ENCODE measurements at places on chromosomes 4 and X.

DNA sequence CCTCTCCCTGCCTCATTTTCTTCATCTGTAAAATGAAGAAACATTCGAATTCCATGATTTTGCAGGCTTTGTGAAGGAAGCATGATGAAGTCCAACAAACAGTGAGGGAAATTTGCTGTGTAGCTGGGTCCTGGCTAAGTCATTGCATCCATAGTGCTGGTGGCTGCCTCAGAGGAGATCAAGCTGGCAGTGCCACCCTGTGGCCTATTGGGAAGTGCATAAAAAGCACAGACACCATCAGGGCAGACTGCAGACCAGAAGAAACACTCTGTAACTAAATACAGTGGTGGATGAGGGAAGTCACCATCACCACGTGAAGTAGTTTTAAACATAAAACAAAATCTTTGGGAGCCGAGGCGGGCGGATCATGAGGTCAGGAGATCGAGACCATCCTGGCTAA is 40.7 kb upstream of the DDX3X start:
- peak; percentile 42 for DNase-seq

GRCh38 chrX:20567108-20567507 is 300.4 kb upstream of the RPS6KA3 start:
- no peak for DNase-seq

DNA sequence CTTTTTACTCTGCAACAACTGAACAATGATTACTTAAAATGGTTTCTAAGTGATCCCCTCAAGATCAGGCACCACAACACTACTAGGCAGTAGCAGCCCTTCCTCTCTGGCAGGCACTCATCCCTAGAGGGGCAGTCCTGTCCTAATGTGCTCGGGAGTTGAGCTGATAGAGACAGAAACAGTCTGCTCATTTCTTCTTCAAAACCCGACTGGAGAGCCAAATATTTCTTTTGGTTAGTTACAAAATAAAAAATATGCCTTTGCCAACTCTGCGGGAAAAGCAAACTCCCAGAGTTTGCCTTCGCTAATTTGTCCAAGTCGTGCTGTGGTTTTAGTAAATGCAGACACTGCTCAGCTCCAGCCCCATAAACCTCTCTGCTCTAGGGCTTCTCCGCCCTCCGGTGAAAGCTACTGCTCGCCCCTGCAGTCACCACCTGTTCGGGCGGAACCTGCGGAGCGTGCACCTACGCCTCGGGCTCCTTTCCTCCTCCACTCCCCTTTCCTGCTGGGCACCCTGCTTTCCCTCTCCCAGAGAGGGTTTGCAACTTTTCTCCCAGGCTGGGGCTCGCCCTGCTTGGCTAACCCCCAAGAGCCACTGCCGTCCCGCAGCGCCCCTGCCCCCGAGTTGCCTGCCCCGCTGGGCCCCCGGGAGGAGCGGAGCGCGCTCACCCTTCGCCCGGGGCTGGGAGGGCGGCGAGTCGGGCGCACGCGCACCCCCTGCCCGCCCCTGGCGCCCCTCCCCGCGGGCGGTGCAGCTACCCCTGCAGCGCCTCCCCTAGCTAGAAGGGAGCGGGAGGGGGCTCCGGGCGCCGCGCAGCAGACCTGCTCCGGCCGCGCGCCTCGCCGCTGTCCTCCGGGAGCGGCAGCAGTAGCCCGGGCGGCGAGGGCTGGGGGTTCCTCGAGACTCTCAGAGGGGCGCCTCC is at the start of gene NPNT:
Gene NPNT (plus strand): TSS at position 812 of the 923 bp plus-strand sequence. CDS start 182 bp downstream, outside the sequence.
- DNase-seq: no peak

DNA sequence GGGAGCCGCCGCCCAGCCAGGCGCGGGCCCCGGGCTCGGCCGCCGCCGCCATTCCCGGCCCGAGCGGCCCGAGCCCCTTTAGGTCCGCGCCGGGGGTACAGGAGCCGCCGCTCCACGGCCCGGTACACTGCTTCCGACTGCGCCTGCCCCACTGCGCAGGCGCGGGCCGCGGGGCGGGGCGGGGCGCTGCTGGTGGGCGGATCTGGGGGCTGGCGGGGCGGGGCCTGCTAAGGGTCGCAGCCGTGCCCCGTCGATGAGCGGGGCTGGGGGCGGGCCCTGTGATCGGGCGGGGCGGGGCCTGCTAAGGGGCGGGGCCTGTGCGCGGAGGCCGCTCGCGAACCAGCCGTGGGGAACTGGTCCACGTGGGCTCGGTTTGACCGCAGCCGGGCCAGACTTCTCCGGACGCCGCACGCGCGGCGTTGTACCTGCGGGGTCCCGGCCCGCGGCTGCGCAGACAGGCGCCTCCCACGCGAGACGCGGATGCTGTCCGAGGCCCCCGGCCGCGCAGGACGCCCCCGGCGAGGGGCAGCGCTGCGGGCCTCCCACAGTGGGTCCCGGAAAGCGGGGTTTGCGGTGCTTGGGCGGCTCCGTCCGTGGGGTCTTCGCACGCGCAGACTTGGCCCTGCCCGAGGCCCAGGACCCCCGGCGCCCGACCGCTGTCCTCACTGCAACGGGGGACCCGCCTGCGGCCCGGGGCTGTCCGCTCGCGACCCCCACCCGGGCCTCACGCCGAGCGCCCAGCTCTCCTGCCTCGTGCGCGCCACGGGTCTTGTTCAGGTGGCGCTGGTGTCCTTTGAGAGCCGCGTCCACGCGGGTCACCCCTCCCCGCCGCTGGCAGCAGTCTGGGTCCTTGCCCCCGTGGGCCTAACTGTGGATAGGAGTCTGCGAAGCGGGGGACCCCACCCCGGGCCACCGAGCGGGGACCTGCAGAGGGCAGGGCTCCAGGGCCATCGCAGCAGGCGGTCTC is at the start of gene DGKQ:
Gene DGKQ (minus strand): TSS at position 139 of the 967 bp plus-strand sequence. CDS start 87 bp downstream, at position 52.
- peak; percentile 85 for DNase-seq

GRCh38 chr4:154566639-154567204 is 3.9 kb downstream of the FGB start:
- DNase-seq: no peak

DNA sequence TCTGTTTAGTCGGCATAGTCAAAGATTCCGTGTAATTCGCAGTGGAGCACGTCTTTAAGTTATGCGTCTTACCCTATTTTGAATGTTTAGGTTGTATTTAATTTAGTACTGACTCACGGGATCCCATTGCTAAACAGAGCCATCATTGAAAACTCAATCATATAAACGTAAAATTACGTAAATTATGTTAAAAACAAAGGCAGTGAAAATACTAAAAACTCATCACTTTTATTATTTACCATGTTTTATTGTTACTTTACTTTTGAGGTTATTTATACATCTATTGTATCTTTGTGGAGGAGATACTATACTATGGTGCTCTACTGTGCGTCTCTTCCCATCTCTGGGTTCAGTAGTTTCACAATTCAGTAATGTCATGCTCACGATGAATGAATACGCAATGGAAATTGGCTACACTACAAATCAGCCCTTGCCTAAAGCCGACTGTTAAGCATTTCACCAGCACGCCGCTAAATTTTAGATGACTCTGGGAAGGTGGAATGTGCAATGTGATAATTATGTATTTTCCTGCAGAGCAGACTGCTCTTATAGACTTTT is 944 bp downstream of the FUNDC2 start:
- DNase-seq: no peak

DNA sequence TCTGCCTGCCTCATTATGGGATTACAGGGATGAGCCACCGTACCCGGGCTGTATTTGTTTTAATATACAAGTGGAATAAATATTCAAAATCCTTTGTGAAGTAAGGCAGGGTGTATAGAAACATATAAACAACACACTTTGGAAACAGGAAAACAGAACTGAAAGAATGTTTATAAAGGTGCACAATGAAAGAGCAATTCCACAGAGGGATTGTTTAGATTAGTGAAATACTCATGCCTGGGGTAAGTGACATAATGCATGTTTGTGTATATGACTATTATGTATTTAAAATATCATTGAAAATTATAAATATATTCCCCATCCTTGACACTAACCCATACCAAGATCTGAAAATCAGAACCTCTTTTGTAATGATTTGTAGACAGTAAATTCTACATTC is 45.0 kb upstream of the NR3C2 start:
- no peak for DNase-seq

DNA sequence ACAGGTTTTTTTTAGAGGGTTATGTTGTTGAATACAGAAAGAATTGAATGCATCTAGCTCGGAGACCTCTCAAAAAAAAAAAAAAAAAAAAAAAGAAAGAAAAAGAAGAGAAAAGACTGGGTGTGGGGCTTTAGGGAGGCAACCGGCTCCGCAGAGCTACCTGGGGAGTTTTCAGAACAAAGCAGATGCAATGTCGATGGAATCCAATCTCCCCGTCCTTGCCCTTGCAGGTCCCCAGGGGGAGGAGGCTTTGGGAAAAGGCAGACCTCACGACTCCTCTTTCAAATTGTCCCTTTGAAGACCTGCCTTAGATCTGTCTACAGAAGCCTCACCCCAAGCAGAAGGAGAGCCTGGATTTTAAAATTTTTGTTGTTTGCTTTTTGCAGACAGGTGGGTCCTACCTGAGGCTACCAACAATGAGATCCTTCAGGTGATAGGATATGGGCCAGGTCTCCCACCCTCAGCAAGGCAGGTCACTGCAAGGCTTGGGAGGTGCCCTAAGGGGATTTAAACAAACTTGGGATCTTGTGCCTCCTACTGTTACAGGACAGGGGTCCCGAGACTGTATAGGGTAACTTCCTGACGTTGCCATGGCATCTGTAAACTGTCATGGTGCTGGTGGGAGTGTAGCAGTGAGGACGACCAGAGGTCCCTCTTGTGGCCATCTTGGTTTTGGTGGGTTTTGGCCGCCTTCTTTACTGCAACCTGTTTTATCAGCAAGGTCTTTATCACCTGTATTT is 75.2 kb upstream of the PRKX start:
- DNase-seq: no peak

GRCh38 chrX:84993150-84993549 is 10.5 kb upstream of the APOOL start:
- no peak for DNase-seq

DNA sequence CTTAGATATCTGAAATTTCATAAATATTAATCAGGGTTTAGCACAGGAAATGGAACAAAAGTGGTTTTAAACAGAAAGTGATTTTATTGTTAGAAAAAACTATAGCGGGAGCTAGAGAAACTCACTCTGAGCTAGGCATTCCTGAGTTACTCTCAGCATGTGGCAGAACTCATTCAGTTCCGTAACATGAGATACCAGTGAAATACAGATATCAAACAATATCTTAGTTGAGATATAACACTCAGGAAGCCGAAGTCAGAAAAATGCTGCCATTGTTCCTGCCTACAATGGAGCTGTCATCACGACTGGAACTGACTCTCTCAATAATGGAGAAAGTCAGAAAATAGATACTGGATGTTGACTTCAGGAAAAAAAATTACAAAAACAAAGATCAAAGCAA is 1428.7 kb downstream of the PCDH18 start:
- no peak for DNase-seq

DNA sequence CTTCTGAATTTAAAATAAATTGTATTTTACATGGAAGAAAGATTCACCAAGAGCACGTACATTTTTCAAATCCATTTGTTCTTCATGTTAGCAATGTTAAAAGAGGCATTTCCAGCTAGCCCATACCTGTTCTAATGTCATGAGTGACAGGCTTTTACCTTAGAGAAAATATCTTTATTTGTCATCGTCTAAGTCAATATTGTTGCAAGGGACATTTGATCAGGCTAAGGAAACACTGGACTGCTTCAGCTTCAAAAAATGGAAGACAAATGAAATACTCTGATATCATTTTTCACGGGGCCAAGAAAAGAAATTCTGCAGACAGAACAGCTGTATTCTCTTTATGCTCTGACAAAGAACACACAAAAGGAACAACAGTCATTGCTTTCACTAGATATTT is 207.7 kb downstream of the RCHY1 start:
- no peak for DNase-seq

- DNase-seq: no peak
Observed at GRCh38 chrX:136353526-136354093, 52.8 kb downstream of the ADGRG4 start.

DNA sequence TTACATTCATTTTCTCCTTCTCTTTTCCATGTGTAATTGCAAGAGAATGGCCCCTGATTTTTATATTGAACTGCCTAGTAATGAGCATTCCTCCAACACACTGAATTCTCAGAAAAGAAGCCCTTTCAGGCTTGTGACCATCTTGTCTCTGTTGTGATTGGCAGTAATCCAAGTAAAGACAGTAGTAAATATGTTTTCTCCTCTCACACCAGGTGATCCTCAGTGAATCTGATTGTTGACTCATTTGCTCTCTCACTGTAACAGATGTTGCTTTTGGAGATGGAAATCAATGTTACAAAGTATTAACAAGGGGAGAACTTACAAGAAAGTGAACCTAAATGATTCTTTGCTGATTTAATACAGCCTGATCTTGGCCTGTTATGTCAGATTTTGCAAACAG is 271.0 kb downstream of the AFF2 start:
- no peak for DNase-seq

DNA sequence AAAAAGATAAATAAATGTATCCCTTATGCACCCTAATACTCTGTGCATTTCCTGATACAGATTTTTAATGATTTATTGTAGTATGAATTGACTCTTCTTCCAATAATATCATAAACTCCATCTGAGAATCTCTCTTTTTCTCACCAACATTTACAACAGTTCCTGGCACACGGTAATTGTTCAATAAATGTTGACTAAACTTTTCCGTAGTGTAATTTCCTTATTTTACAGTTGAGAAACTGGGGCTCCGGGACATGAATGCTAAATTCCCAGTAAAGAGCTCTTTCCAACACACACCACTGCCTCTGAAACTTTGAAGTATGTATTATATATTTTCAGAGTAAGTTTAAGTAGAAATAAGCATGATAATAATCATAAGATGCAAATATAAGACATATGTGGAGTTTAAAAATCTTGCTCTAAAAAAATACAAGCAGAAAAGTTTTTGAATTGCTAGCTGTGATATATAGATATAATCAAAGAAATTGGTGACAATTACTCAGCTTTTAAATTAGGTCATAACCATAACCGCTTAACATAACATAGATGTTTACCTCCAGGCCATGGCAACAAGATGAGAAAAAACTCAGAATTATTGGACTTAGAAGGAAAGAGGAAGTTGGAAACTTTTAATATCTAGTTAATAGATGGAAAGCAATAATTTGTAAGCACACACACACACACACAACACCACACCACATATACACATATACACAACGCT is 28.2 kb upstream of the ANTXR2 start:
- DNase-seq: no peak

GRCh38 chr4:76212851-76213414 is 691 bp downstream of the SCARB2 start:
- peak; percentile 32 for DNase-seq

DNA sequence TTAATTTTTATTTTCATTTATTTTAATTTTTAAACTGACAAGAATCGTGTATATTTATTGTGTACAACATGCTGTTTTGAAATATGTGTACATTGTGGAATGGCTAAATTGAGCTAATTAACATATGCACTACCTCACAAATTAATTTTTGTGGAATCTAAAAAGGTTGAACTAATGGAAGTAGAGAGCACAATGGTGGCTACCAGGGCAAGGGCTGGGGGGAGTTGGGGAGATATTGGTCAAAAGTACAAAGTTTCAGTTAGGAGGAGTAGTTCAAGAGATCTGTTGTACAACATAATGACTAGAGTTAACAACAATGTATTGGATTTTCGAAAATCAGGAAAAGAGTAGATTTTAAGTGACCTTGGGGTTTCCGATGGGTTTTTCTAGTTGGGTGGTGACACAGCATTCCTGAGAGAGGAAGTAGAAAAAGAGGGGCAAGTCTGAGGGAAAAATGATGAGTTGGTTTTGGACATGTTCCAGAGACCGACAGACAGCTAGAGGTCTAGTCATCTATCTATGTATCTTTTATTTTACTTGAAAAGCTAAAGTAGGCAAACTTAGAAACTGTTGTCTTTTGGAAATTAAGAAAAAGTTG is 23.2 kb downstream of the APOO start:
- DNase-seq: no peak

All from CD4-positive, CD25-positive, alpha-beta regulatory T cell (primary cell).